CD4-positive, alpha-beta memory T cell (primary cell): ENCODE measurements at places on chromosomes 12 and 14.
A peak's percentile ranks its signal among the peaks of the same experiment; 100 is the strongest.

DNA sequence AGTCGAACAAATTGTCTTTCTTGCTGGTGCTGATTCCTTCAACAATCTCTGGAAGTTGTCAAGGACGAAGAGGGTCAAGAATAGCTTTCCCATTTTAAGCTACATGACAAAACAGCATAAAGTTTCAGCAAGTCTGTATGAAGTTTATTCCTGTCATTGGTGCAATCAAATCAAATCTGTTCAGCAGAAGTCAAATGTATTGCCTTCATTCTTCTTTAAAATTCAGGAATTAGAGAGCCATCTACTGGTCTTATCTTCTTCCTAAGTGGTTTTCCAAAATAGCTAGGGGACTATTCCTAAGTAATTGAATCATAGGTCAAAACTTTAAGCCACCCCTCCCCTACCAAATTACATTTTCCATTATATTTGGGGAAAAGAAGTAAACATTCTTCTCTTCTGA, 990.2 kb downstream of the GALC start:
- DNase-seq = no peak
- H3K36me3 ChIP-seq = no peaks in the 10 kb centered on the region
- H3K27me3 ChIP-seq = no peaks in the 10 kb centered on the region
- no peaks in the 10 kb centered on the region for H3K4me1 ChIP-seq

- H3K36me3 ChIP-seq = no peaks in the 10 kb centered on the region
- no peaks in the 10 kb centered on the region for H3K27me3 ChIP-seq
- DNase-seq = peak; percentile 90
- peak within 1 kb of the TSS; percentile 76 for H3K27ac ChIP-seq
- H3K4me3 ChIP-seq = peak within 1 kb of the TSS; percentile 90
- peaks cover 28% of the 10 kb centered on the region for H3K4me1 ChIP-seq
These were observed at the start of gene LARP4 for GRCh38 chr12:50400638-50401499. LARP4 (plus strand) TSS chr12:50400885; CDS start chr12:50401011, 126 bp downstream.

DNA sequence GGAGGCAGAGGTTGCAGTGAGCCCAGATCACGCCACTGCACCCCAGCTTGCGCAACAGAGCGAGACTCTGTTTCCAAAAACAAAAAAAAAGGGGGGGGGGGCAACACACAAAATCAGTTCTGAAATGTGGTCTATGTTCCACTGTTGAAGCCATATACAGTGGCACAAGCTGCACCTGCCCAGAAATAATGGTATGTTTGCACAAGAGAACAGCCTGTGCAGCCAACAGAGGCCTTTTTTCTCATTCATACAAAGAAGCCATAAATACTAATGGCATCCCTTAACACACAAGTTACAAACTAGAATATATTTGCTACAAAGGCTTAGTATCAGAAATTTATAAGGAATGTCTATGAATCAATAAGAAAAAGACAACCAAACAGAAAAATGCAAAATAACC, 37.1 kb downstream of the ITPR2 start:
- H3K4me3 ChIP-seq = no peak overlapping the region
- no peak for DNase-seq
- H3K27ac ChIP-seq = no peak overlapping the region
- H3K4me1 ChIP-seq = peaks cover 16% of the 10 kb centered on the region

- no peak overlapping the region for H3K4me3 ChIP-seq
- H3K36me3 ChIP-seq = no peaks in the 10 kb centered on the region
- DNase-seq = no peak
- no peaks in the 10 kb centered on the region for H3K4me1 ChIP-seq
These were observed 214.5 kb downstream of the PCNX1 start for GRCh38 chr14:71121711-71122110.

GRCh38 chr12:32920506-32921085, 24.0 kb upstream of the PKP2 start:
- no peaks in the 10 kb centered on the region for H3K4me1 ChIP-seq
- DNase-seq = no peak
- no peak overlapping the region for H3K4me3 ChIP-seq
- H3K36me3 ChIP-seq = no peaks in the 10 kb centered on the region

DNA sequence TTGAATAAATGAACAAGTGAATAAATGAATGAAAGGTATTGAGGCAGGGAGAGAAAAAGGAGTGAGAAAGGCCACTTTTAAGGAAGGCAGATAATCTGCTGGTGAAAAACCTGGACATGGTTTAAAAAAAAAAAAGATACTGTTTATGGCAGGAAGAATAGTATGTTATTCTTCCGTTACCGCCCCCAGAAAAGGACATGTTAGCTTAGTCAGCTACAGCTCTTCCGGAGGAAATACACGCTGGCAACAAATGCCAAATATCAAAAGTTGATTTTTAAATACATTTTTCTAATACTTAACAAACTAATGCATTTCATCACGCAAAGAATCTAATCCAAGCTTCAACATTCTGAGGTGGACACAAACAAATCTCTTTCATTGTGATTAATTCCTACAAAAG, 43.2 kb downstream of the SLC5A8 start:
- H3K36me3 ChIP-seq = no peaks in the 10 kb centered on the region
- H3K4me3 ChIP-seq = no peak overlapping the region
- no peak overlapping the region for H3K27ac ChIP-seq
- no peak for DNase-seq
- H3K4me1 ChIP-seq = no peaks in the 10 kb centered on the region

- H3K4me1 ChIP-seq = no peaks in the 10 kb centered on the region
- no peaks in the 10 kb centered on the region for H3K36me3 ChIP-seq
- no peak for DNase-seq
- no peak overlapping the region for H3K4me3 ChIP-seq
- H3K27ac ChIP-seq = no peak overlapping the region
These were observed 250.4 kb upstream of the SEL1L start for GRCh38 chr14:81784084-81784483.

DNA sequence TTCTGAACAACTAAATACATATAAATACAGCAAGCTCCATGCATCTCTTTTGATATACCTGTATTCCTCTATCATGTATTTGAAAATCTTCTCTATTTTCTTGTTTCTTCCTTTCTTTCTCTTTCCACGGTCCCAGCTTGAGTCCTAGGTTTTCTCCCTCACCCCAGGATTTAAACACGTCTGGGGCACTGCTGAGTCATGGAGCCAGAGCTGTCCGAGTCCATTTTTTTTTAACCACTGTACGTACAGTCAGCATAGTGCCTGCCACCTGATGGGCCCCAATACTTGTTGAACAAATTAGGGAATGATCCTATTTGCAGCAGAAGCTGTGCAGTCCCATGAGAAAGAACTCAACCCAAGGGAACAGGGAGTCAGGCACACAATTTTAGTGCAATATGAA, 158.1 kb downstream of the ATP23 start:
- no peak for DNase-seq
- H3K36me3 ChIP-seq = no peaks in the 10 kb centered on the region
- no peaks in the 10 kb centered on the region for H3K4me1 ChIP-seq
- no peak overlapping the region for H3K27ac ChIP-seq
- H3K27me3 ChIP-seq = no peaks in the 10 kb centered on the region

- no peaks in the 10 kb centered on the region for H3K4me1 ChIP-seq
- H3K27ac ChIP-seq = no peak overlapping the region
- H3K36me3 ChIP-seq = no peaks in the 10 kb centered on the region
- no peak overlapping the region for H3K4me3 ChIP-seq
- H3K27me3 ChIP-seq = no peaks in the 10 kb centered on the region
- DNase-seq = no peak
These were observed 22.4 kb downstream of the TXNRD1 start for GRCh38 chr12:104237930-104238329.

DNA sequence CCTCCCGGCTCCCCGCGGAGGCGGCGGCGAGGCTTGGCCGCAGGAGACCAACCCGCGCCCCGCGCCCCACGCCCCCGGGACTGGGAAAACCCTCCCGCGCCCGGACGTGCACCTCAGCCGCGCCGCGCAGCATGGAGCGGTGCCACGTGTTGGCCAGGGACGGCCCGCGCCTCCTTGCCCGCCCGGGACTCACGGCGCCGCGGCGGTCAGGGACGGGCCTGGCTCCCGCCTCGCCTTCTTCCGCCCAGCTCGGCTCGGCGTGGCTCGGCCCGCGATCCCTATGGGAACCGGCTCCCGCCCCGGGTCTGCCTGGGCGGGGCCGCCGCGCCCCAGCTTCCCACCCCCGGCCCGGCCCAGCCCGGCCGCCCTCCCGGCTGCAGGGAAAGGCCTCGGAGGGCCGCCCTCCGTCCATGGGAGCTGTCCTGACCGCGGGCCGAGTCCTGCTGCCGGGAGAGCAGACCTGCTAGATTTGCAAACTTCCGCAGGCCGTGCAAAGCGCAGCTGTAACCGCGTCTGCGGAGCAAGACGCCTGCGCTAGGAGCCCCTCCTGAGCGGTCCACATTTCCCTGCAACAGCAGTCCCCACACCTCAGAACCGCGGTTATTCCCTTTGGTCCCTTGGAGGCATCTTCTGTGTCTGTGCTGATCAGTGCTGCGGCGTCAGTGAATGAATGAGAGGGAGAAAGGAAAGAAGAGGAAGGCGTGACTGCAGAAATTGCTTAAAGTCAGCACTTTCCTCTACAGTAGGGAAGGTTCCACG, at the start of gene CDKL1:
Gene CDKL1, minus strand, starts transcription at position 251 of the 759 bp plus-strand sequence. CDS start 1,013 bp downstream, outside the sequence.
- no peak within 1 kb of the TSS for H3K27ac ChIP-seq
- no peaks in the 10 kb centered on the region for H3K27me3 ChIP-seq
- no peaks in the 10 kb centered on the region for H3K36me3 ChIP-seq
- H3K4me1 ChIP-seq = peaks cover 14% of the 10 kb centered on the region
- peak; percentile 46 for DNase-seq
- H3K4me3 ChIP-seq = peak within 1 kb of the TSS; percentile 39

DNA sequence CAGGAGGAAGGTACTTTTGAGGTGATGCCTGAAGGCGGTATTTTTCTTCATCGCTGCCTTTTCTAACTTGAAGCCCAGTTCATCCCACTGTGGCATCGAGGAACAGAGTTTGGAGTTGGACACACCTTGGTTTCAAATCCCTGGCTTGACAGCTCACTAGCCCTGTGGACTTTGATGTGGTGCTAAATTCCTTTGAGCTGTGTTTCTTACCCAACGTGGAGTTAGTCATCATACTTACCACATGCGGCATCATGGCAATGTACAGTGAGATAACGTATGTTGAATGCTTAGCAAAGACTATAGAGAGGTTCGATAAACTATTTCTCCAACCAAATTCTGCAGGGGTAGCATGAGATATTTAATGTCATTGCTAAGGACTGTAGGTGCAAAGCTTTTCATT, 3.4 kb downstream of the PLEKHG3 start:
- no peaks in the 10 kb centered on the region for H3K36me3 ChIP-seq
- H3K4me3 ChIP-seq = no peak overlapping the region
- no peaks in the 10 kb centered on the region for H3K27me3 ChIP-seq

DNA sequence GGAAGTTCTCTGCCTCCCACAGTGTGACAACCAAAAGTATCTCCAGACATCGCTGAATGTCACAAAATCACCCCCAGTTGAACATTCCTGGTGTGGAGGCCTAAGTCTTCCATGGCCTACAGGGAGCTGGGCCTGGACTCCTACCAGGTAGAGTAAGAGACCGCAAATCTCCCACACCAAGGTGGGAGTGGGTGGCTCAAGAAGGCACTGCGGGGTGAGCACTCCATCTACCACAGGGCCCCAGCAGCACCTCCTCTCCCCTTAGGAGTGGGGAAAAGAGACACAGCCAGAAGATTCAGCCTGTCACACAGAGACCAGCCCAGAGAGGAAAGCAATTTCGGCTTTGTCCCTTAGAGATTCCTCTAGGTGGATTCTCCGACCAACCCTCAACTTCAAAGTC, 25.5 kb downstream of the LRTM2 start:
- no peak overlapping the region for H3K27ac ChIP-seq
- no peaks in the 10 kb centered on the region for H3K36me3 ChIP-seq
- H3K4me1 ChIP-seq = no peaks in the 10 kb centered on the region

- H3K4me1 ChIP-seq = no peaks in the 10 kb centered on the region
- no peaks in the 10 kb centered on the region for H3K36me3 ChIP-seq
- DNase-seq = no peak
- no peak overlapping the region for H3K4me3 ChIP-seq
These were observed 61.1 kb downstream of the PITPNM2 start for GRCh38 chr12:123089631-123090353.

DNA sequence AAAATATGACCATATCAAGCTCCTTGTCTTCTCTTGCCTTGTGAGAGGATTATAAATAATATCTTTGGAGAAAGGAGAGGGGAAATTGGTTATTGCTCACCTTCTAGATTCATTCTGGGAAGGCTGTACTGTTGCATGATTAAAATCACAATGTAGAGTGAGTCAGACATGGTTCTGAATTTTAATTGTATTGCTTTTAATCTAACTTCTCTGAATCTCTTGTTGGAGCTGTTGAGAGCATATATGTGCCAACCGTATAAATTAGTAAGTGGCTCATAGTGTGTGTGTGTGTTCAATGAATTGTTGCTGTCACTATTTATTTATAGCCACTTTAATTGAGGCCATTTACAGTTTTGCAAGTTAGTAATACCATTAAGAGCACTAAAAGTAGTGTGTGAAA, 56.1 kb downstream of the KCNJ8 start:
- H3K4me1 ChIP-seq = no peaks in the 10 kb centered on the region
- H3K27ac ChIP-seq = no peak overlapping the region
- no peaks in the 10 kb centered on the region for H3K27me3 ChIP-seq
- H3K4me3 ChIP-seq = no peak overlapping the region

- peak; percentile 24 for DNase-seq
- no peak overlapping the region for H3K4me3 ChIP-seq
- H3K4me1 ChIP-seq = peaks cover 11% of the 10 kb centered on the region
These were observed 20.1 kb downstream of the APOBEC1 start for GRCh38 chr12:7645395-7646177.

DNA sequence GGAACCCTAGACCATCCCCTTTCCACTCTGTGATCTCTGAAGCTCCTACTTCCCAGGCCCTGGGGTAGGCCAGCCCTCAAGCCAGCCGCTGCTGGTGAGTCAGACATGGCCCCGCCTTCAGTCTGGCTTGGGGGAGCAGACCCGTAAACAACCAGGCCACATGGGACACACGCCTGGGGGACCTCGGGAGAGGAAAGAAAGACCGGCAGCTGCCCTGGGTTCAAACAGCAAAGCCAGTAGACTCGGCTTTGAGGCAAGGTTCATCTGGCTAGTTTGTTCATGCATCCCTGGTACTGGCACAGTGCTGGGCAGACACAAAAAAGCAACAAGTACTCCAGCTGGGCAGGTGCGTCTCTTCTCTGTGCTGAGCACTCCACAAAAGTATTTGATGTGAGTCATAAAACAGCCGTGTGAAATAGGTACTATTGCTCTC, 101.9 kb downstream of the SETD3 start:
- no peaks in the 10 kb centered on the region for H3K36me3 ChIP-seq
- no peak overlapping the region for H3K27ac ChIP-seq

DNA sequence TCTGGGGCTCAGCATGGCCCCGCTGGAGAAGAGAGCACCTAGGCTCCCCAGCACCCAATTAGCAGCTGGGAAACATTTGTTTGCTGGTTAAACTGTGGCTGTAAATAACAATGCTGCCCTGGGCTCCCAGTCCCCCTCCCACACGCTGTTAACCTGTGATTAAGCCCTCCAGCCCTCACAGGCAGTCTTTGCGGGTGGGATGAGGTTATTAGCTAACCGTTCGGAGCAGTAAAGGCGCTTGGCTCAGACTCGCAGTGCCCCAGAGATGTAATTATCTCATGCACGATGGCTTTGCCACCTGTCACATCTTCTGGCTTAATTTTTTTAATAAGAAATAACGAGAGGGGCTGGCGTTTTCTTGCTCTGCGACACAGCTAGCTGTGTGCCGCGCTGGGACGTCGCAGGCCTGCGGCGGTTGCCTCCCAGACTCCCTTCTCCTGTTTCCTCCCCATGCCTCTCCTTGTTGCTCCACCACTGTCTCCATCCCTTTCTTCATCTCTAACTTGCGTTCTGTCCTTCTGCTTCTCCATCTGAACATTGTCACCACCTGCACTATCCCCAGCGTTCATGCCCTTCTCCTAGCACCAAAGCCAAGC, 239.2 kb upstream of the FKBP4 start:
- no peak overlapping the region for H3K4me3 ChIP-seq
- no peaks in the 10 kb centered on the region for H3K27me3 ChIP-seq
